ENCODE measurements at places on chromosomes 1 and 21. TPM values are rescaled to one million over a fixed set of nuclear protein-coding genes. Genes with fewer than 3 reads are reported as not detected.

DNA sequence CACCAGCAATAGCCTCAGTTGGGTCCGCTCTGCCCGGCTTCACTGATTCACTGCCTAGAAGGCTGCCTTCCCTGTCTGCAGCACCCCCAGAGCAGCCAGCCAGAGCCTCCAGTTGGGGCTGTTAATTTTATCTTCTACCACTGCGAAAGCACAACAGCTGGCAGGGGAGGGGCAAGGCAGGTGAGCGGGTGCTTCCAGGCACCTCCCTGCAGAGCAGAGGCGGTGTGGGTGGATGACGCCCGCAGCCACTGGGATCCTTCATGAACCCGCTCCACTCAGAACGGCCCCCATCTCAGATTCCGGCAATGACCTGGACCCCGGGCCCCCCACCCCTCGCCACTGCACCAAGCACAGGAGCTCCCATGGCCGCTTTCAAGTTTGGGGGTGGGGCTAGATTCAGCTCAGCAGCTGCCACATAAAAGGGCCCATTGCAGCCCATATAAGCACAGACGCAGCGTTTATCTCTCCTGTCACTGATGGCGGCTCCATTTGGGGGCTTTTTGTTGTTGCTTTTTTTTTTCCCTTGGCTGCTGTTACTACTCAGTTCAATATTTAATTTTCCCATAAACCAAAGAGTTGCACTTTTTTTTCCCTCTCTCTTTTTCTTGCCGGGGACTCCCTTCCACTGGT lies 128.0 kb upstream of the KLHDC7A start:
- ATAC-seq = no peak

The PGLYRP3 gene
- total RNA-seq = not detected

DNA sequence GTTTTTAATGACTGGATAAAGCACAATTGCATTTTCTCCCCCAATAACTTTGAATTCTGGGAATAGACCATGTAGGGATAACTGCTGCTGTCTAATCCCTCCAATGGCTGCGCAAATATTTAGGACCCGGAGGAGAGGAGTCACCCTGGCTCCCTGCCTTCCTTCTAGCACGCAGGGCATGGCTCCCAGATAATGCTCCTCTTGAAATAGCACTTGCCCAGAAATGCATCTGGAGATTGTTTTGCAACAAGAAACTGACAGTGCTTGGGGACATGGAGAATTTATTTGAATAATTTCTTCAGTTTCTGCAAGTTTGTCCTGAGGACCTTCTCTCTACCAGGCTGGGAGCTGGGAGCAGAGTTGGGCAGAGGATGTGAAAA lies 83.5 kb downstream of the MAN1C1 start:
- no peak for ATAC-seq

DNA sequence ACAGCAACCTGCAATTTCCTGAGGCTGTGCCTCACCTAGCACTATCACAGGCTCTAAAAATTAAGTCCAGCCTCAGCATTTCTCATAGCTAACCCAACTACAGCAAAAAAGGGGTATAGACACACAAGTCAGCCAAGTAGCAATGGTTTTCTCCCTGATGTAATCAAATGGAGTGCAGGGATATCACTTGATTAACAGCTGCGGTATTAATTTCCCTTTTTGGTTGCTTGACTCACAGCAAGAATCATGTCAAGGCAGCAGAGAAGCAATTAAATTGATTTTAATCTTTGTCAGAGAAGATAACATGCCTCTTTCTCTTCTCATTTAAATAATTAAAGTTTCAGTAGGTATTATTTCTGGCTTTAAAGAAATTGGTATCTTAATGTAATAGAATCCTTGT lies 278.9 kb downstream of the RWDD3 start:
- no peak for ATAC-seq

DNA sequence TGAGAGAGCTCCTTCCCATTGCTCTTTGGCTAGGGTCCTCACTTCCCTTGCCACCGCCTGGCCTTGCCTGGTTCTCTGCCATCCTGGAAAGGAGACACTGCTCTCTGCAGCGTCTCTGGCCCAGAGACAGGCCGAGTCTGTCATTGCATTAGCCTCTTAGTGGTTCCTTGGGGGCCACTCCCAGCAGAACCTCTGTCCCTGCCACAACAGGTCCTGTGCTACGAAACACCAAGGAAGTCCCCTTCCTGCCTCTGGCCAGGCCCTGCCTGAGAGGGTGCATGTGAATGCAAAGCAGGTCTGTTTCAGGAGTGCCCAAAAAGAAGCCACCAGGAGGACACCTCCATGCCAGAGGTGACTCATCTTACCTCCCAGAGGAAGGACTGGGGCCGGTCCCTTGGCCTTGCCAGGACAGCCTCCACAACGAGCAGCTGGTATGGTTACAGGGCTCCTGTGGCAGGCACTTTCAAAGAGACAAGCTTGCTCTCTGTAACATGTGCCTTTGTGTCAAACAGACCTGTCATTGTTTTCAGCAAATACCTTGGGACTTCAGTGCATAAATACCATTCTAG lies 59.6 kb downstream of the VPS26C start:
- peak; percentile 76 for ATAC-seq

- peak; percentile 75 for ATAC-seq
These were observed 37.8 kb upstream of the GBP5 start for GRCh38 chr1:89310505-89310904.

The PADI4 gene
- total RNA-seq = 0.19 TPM

DNA sequence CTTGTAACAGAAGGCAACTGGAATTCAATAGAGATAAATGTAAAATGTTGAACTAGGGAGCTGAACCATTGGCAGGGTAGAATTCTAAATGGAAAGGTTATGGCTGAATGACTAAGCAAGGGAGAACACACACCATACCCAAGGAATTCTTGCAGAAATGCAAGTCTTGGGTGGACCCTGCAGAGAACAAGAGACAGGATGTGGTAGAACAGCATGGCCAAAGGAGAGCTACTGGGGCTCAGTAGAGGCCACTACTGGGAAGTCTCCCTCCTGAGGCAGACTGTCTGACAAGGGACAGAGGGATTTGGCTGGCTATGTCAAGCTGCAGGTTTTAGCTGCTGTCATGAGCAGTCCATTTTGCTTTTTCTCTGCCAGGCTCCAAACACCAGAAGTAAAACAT lies 180.9 kb downstream of the TNR start:
- no peak for ATAC-seq

DNA sequence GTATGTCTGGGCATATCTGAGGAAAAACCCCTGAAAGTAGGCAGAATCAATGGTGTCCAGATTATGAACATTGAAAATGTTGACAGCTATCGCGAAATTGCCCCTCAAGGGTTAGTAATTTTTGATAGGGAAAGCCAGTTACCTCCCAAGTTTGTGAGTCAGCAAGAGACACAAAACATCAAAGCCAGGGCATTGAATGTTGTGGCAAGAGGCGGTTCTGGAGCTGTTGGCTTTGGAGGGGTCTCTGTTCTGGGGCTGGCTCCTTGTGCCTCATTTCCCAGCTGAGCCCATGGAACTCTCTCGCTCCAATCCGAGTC lies 10.6 kb upstream of the S100A11 start:
- ATAC-seq = no peak

- ATAC-seq = no peak
These were observed 228.8 kb downstream of the TGFB2 start for GRCh38 chr1:218573925-218574324.

DNA sequence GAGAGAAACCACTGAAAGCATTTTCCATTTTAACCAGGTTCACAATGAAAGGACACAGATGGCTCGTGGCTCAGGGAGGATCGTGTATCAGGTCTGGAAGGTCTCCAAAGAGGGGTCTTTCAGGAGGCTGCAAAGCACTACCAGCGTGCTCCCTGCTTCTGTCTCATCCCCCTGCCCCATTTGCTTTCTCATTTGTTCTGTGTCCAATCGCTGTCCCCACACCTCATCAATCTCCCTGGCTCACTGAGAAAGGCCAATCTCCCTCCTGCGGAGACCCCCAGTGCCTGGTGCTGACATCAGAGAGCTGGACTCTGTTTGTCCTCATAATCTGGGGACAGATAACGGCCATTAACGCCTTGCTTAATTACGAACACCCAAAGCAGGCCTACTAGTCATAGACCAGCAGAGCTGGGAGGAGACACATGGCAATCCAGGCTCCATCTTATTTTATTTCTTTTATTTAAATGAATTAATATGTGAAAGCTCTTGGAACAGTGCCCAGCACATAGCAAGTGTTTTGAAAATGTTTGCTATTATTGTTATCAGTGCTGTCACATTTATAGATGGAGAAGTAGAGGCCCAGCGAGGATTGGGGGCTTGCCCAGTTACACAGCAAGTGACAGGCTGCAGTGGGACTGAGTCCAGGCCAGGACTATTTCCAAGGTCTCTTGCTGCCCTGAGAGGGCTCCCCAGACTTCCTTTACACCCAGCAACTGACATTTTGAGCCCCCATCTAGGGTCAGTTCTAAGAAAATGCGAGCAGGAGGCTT lies 341.0 kb upstream of the USP24 start:
- ATAC-seq = no peak

DNA sequence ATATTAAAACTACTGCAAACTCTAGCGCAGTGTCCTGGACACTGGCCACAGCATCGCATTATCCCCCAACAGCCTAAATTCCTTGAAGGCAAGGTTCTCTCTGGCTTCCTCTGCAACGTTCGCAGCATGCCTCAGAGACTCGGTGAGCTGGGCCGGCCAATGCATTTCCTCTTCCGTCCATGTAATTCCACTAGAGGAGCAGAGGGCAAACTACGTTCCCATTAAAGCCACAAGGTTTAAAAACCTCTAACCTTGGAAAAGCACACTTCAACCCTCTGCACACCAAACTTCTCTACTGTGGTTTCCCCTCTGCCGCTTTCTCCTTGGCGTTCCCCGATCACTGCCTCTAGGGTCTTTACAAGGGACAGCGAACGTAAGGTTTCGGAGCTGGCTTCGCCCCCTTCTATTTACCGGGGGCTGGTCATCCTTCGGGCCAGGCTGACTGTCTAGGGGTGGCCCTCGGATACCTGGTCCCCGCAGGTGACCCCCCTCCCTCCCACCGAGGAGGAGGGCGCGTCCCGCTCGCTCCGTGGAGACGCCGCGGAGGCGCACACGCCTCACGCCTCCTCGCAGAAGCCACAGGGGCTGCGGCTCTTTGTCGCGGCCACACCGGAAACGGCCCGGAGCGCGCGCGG lies 456 bp upstream of the SMYD2 start:
- ATAC-seq = peak; percentile 13

DNA sequence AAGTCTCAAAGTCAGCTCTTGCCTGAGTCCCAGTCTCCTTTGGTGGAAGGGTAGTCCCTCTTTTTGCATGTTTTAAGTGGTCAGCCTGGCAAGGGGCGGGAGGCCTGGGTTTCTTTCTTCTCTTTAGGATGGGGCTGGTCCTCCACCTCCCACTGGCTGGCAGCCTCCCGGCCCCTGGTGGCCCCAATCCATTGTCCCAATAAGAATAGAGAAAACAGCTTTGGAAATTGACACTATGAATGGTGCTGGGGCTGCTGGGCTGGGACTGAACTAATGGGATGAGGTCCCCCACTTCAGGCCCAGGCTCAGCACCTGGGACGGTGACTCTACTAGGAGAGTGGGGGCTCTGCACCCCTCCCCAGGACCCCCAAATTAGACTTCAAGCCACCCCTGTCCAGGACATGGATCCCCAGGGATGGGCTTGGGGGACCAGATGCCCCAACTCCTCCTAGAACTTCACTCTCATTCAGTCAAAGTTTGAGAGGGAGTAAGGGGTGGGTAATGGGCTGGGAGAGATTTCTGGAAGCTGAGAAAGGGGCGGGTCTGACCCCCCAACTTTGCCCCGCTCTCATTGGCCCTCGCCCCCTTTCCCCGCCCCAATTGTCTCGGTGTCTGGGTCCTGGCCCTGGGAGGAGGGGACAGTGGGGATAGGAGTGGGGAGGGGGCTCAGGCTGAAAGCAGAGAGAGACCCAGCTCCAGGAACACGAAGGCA lies 18.2 kb downstream of the SLC27A3 start:
- no peak for ATAC-seq

GRCh38 chr21:43194303-43195120 lies 25.7 kb downstream of the CRYAA start:
- ATAC-seq = no peak

- ATAC-seq = no peak
These were observed 55.8 kb upstream of the SGIP1 start for GRCh38 chr1:66478116-66478515.

DNA sequence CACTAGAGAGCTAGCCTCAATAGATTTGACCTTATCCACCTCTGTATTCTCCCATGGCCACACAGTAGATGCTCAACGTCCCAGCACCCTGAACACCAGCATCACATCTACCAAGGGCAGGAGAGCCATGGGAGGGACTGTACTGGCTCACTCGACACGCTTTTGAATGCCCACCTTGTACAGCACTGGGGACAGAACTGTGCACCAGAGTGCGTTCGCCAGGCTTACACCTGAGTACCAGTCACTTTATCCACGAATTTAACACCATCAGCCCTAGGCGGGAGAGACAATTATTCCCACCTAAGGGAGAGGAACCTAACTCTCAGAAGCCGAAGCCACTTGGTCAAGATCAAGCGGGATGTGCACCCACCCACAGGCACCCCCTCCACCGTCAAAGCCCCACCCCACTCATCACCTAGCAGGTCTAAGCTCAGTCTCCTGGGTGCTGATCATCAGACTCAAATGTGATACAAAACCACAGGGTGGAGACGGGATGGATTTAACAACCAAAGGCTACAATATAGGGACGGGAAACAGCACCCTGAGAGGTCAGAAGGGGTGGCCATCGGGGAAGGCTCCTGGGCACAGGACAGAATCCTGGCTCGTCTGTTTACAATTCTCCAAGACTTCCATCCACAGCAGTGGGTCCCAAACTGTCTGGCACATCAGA lies 110.5 kb downstream of the GLIS1 start:
- no peak for ATAC-seq

GRCh38 chr21:37424396-37424795 lies 57.8 kb downstream of the DYRK1A start:
- no peak for ATAC-seq

The KCNA10 gene
- not detected for total RNA-seq

The SPATA21 gene
- not detected for total RNA-seq

The DYNLT5 gene
- not detected for total RNA-seq

GRCh38 chr1:35605867-35606182 lies 32.7 kb downstream of the TFAP2E start:
- ATAC-seq = no peak

- ATAC-seq = peak; percentile 38
These were observed 27.8 kb downstream of the ZBTB17 start for GRCh38 chr1:15948091-15948591.

DNA sequence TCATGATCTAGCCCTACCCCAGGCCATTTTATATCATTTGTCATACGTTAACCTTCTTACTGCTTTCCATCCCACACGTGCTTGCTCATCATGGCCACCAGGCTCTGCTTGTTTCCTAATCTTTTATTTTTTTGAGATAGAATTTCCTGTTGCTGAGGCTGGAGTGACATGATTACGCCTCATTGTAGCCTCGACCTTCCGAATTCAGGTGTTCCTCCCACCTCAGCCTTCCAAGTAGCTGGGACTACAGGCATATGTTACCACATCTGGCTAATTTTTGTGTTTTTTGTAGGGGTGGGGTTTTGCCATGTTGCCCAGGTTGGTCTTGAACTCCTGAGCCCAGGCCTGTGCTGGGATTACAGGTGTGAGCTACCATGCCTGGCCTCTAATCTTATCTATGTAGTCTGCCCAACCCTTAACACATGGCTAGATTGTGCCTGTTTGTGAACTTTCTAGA lies 3.3 kb downstream of the UAP1 start:
- no peak for ATAC-seq

The ZMYND12 gene
- 0.90 TPM for total RNA-seq
